ENCODE measurements at places on chromosomes 2 and 18.

DNA sequence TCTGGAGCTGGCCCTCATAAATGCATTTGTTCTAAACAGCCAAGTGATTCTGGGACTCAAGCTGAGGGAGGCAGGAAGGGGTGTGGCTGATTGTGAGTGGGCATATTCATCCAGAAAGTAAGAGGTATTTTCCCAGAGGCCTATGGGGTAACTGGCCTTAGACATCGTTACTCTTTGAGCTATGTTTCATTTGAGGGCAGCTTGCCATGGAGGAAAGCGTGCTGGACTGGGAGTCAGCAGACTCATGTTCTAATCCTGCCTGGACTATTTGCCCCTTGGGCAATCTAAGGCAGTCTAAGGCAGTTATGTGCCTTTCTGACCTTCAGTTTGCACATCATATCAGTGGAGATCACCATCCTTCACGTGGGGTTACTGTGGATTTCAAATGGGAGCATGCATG, 93.5 kb upstream of the SLC14A2 start:
- no peak for DNase-seq

DNA sequence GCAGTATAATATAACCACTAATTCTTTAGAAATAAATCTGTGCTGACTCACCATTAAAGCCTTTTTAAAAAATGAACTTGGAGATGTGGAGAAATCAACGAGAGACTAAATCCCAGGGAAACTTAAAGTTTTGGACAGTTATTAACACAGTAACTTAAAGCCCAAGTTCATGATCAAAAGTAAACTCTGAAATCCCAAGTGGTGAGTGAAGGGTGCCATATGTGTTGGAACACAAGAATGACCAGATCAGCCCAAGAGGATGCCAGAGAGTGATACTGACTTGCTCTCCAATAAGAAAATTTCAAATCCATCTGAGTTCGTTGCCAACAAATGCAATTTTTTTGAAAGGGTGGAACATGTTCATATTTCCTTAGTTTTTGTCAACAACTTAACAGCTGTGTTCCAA, 838.1 kb upstream of the ACVR2A start:
- DNase-seq = no peak

GRCh38 chr2:58899692-58900091, 658.6 kb upstream of the FANCL start:
- no peak for DNase-seq

GRCh38 chr2:129192841-129193253, 786.6 kb upstream of the RAB6C start:
- no peak for DNase-seq

DNA sequence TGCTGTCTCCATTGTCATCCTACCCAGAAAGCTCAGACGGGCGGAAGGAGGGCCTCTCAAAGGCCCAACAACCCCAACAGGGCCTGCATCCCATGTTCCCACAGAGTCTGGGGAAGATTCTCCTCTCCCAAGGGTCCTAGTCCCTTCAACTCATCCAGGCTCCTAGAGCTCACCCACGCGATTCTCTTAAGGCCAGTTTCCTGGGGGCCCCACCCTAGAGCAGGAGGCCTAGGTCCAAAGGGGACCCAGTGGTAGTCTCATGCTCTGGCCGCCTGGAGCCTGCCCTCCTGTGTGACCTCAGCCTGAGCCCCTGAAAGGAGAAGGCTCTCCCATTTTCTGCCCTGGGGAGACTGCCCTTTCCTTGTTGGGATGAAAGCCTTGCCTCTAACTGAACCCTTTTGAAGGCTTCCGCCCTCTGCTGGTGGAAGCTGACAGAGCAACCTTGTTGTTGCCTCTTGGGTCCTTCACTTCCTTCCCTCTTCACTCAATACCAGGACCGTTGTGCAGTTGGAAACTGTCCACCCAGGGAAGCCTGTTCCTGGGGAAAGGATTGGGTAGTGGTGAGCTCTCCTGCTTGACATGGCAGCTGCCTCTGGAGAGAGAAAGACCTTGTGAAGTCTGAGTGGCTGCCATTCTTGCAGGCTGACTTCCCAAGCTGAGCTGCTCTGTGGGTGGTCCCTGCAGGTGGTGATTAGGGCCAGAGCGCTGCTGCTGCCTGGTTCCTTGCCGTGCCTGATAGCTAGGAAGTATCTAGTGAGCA, 86.0 kb upstream of the ALPP start:
- peak; percentile 14 for DNase-seq

DNA sequence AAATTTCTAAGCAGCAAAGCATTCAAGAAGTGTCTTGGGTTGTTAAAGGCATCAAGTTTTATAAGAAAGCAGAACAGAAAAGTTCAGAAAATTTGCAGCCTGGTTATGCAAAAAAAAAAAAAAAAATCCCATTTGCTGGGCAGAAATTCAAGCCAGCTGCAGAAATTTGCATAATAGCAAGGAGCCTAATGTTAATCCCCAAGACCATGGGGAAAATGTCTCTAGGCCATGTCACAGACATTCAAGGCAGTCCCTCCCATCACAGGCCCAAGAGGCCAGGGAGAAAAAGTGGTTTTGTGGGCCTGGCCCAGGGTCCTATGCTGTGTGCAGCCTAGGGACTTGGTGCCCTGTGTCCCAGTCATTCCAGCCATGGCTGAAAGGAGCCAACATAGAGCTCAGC, 269.0 kb upstream of the SLC39A10 start:
- DNase-seq = no peak

DNA sequence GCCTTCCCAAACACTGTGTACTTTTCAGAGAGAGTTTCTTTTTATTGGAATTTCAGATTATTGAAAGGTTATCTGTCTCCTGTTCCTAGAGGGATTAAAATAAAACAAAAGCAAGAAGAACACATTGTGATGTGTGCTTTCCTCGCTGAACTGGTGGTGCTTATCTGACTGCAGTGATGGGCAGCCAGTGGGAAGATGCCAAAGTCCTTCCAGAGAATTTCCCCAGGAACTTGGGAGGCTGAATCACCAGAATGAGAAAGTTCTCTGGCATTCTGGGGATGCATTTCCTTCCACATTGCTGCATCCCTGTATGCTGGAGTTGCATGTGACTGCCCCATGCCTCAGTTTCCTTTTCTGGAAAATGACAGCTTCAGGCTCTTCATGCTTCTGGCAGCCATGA, 53.9 kb upstream of the SEC11C start:
- DNase-seq = no peak

DNA sequence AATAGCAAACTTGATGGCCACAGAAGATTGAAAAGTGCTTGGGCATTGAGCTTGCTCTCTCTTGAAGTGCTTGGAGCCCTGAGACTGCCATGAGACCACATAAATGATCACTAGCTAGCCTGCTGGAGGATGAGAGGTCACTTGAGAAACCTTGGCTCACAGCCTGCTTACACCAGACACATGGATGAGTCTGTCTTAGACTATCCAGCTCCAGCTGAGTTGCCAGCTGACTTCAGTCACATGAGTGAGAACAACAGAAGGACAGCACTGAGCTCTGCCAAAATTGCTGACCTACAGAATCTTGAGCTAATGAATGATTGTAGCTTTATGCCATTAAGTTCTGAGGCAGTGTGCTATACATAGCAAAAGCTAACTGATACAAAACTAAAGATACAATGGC, 18.1 kb downstream of the NABP1 start:
- DNase-seq = no peak

Measured in SW 1271 (cell line).